ENCODE measurements at places on chromosomes 7 and 10. TPM values are rescaled to one million over a fixed set of nuclear protein-coding genes. Genes with fewer than 3 reads are reported as not detected.

DNA sequence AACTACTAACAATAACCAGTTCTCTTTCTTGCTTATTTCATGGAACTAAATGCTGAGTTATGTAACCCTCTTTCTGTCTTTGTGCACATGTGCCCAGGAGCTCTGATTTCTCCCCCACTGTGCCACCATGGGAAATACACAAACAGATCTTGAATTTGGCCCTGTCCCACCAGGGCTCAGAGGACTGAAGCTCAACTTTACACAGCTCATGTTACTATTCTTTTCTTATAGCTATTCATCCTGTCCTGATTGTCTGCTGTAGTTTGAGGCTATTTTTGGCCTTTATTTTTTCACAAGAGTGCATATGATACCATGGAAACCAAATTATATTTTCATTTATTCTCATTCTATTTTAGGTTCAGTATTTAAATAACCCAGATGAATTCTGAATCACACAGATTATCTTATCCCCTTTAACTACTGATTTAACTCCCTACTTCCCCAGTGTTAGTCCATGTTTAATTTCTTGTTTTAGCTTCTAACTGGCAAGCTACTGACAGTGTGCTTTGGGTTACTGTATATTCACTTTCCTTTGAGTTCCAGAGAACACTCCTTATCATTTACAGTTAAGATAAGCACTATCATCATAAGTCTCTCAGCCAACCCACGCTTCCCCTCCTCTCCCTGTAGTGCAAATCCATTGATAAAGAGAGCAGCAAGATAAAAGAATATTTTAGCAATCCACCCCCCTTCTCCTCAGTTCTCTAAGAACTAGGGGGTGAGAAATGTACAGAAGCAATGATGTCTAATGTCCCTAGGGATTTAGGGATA lies 71.8 kb upstream of the GSDME start:
- H3K4me3 ChIP-seq, result no peak overlapping the region
- H3K4me1 ChIP-seq, result peaks cover 19% of the 10 kb centered on the region
- no peaks in the 10 kb centered on the region for H3K27me3 ChIP-seq

- H3K27me3 ChIP-seq, result no peaks in the 10 kb centered on the region
- H3K4me1 ChIP-seq, result no peaks in the 10 kb centered on the region
- H3K36me3 ChIP-seq, result no peaks in the 10 kb centered on the region
- no peak overlapping the region for H3K27ac ChIP-seq
Observed at GRCh38 chr7:113710310-113711096, 208.3 kb downstream of the PPP1R3A start.

The ZNF783 gene
- total RNA-seq, result 12.9 TPM

The ZDHHC16 gene
- 30.5 TPM for total RNA-seq

The HTR7 gene
- total RNA-seq, result not detected

The CYP3A7 gene
- total RNA-seq, result not detected

Data from GM12878 (cell line).